Liver (tissue), 10 donors: ENCODE measurements at places on chromosomes 1 and 21. TPM values are rescaled to one million over a fixed set of nuclear protein-coding genes. Genes with fewer than 3 reads are reported as not detected.
A peak's percentile ranks its signal among the peaks of the same experiment; 100 is the strongest.

DNA sequence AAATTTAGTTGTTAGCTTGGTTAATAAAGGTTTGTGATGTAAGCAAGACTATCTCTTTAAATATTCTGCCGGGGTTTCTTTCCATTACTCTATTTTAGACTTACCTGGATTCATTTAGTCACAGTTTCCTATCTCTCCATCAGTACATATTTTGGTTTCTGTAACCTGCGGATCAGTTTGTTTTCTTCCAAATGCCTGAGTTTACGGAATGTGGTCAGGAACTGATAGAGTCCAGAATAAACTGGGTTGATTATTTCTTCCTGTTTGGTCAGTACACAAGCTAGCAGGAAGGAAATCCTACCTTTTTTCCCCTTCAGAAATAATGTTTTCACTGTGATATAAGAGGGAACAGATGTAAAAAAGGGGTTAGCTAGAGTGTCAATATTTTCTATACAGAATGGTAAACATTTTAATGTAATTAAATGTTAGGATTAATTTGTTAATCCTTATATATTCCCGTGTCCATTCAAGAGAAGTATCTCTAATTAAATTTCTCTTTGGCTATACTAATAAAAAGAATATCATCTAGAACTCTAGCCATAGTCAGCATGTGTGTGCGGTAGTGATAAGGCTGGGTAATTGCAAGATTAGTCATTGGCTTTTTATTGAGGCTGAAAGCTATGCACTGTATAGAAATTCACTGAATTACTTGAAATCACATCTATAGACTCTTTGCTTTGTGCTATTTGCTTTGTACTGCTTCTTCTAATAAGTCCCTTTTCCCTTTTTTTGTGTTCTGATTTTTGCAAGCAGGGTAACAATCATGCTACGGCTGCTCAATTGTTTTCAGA, 144.7 kb upstream of the ADGRL4 start:
- DNase-seq: no peak
- no peaks in the 10 kb centered on the region for H3K36me3 ChIP-seq
- H3K27ac ChIP-seq: no peak overlapping the region
- no peak overlapping the region for H3K4me3 ChIP-seq

- peaks cover 2% of the 10 kb centered on the region for H3K36me3 ChIP-seq
- peaks cover 10% of the 10 kb centered on the region for H3K4me1 ChIP-seq
- no peaks in the 10 kb centered on the region for H3K27me3 ChIP-seq
- no peak for DNase-seq
These were observed 101.2 kb downstream of the PRDM2 start for GRCh38 chr1:13801232-13801631.

DNA sequence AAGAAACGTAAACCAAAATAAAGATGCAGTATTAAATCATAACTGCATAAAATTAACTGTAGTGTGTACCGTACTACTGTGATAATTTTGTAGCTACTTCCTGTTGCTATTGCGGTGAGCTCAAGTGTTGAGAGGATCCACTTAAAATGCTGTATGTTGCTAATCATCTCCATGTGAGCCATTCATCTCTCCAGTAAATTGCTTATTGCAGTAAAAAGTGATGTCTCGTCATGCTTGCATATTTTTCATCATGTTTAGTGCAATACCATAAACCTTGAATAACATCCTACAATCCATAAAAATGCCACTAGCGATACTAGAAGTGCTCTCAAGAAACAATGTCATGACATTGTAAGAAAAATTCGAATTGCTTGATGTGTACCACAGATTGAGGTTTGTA, 66.3 kb downstream of the RAVER2 start:
- no peaks in the 10 kb centered on the region for H3K4me1 ChIP-seq
- H3K27me3 ChIP-seq: no peaks in the 10 kb centered on the region
- H3K27ac ChIP-seq: no peak overlapping the region

- H3K27ac ChIP-seq: no peak overlapping the region
- no peaks in the 10 kb centered on the region for H3K4me1 ChIP-seq
- H3K27me3 ChIP-seq: no peaks in the 10 kb centered on the region
- H3K4me3 ChIP-seq: no peak overlapping the region
- no peaks in the 10 kb centered on the region for H3K36me3 ChIP-seq
- no peak for DNase-seq
These were observed 4.4 kb upstream of the WDR64 start for GRCh38 chr1:241647658-241648057.

GRCh38 chr1:204780630-204781029, 90.0 kb upstream of the NFASC start:
- H3K27me3 ChIP-seq: peaks cover 2% of the 10 kb centered on the region
- H3K27ac ChIP-seq: no peak overlapping the region
- no peak overlapping the region for H3K4me3 ChIP-seq
- DNase-seq: no peak
- no peaks in the 10 kb centered on the region for H3K36me3 ChIP-seq

OR2M3 gene
- total RNA-seq: not detected

GRCh38 chr1:202135221-202135721, 9.3 kb downstream of the ARL8A start:
- no peak overlapping the region for H3K4me3 ChIP-seq
- H3K27ac ChIP-seq: peak overlapping the region; percentile 9
- peaks cover 20% of the 10 kb centered on the region for H3K36me3 ChIP-seq
- H3K27me3 ChIP-seq: no peaks in the 10 kb centered on the region
- peaks cover 13% of the 10 kb centered on the region for H3K4me1 ChIP-seq

GRCh38 chr1:79815115-79815514, 808.6 kb upstream of the ADGRL4 start:
- no peaks in the 10 kb centered on the region for H3K27me3 ChIP-seq
- no peak for DNase-seq
- no peaks in the 10 kb centered on the region for H3K36me3 ChIP-seq
- H3K4me3 ChIP-seq: no peak overlapping the region
- no peaks in the 10 kb centered on the region for H3K4me1 ChIP-seq

DPT gene
- total RNA-seq: 4.6 TPM

ANP32E gene
- total RNA-seq: 8.8 TPM

- no peaks in the 10 kb centered on the region for H3K36me3 ChIP-seq
- no peak overlapping the region for H3K27ac ChIP-seq
- no peaks in the 10 kb centered on the region for H3K4me1 ChIP-seq
- H3K4me3 ChIP-seq: no peak overlapping the region
- H3K27me3 ChIP-seq: no peaks in the 10 kb centered on the region
- no peak for DNase-seq
These were observed 34.7 kb downstream of the RGSL1 start for GRCh38 chr1:182484531-182485257.

DNA sequence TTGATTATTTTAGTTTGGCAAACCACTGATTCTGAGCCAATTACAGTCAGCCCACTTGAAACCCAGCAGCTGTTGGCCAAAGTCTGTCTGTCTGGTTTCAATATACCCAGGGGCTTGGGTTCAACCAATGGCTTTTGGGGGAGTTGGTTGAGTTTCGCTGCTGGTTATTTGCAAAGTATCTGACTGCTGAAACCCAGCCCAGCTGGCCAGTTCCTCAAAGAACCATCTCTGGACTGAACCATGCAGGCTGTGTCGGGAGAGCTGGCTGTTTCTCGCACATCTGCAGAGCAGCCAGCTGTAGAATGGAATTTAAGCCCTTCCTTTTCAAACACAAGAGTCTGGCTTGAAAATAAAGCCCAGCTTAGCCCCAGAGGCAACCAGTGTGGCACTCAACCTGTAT, 66.0 kb upstream of the PAX7 start:
- H3K27me3 ChIP-seq: no peaks in the 10 kb centered on the region
- H3K36me3 ChIP-seq: no peaks in the 10 kb centered on the region
- no peak overlapping the region for H3K4me3 ChIP-seq
- H3K27ac ChIP-seq: no peak overlapping the region

DNA sequence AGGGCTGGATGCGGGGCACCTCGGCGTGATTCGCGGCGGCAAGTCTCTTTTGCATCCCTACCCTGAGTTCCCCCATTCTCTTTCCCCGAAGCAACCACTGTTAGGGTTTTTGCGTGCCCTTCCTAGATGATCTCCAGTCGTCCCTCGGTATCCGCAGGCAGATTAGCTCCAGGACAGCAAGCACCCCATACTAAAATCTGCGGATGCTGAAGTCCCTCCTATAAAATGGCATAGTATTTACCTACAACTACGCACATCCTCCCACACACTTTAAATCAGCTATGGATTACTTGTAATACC, 22.8 kb upstream of the CFAP126 start:
- H3K4me1 ChIP-seq: peaks cover 4% of the 10 kb centered on the region
- no peaks in the 10 kb centered on the region for H3K27me3 ChIP-seq
- peak overlapping the region; percentile 74 for H3K27ac ChIP-seq
- no peaks in the 10 kb centered on the region for H3K36me3 ChIP-seq

DNA sequence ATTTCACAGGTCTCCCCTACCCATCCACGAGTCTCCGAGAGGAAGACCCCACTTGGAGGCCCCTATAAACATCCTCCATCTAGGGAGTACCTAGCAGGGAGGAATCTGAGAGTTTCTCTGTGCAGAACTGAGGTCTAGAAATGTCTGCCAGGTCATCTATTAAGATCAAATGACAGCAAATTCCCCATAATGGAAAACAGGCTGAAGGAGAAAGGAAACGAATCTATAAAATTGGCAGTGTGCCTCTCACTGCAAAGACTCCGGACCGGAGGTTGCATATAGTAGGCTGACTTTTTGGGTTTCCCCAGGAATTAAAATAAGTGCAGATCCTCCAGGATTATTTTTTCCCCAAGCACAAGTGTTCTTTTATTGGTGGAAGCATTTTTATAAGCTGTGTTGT, 57.7 kb downstream of the NMNAT2 start:
- H3K4me1 ChIP-seq: no peaks in the 10 kb centered on the region
- no peak overlapping the region for H3K4me3 ChIP-seq
- peaks cover 3% of the 10 kb centered on the region for H3K27me3 ChIP-seq
- H3K36me3 ChIP-seq: no peaks in the 10 kb centered on the region

- DNase-seq: no peak
- no peaks in the 10 kb centered on the region for H3K27me3 ChIP-seq
- peaks cover 34% of the 10 kb centered on the region for H3K4me1 ChIP-seq
- H3K27ac ChIP-seq: peak overlapping the region; percentile 96
These were observed 102.3 kb downstream of the NFIA start for GRCh38 chr1:61184714-61185106.

CRYAA gene
- 0.84 TPM for total RNA-seq

DNA sequence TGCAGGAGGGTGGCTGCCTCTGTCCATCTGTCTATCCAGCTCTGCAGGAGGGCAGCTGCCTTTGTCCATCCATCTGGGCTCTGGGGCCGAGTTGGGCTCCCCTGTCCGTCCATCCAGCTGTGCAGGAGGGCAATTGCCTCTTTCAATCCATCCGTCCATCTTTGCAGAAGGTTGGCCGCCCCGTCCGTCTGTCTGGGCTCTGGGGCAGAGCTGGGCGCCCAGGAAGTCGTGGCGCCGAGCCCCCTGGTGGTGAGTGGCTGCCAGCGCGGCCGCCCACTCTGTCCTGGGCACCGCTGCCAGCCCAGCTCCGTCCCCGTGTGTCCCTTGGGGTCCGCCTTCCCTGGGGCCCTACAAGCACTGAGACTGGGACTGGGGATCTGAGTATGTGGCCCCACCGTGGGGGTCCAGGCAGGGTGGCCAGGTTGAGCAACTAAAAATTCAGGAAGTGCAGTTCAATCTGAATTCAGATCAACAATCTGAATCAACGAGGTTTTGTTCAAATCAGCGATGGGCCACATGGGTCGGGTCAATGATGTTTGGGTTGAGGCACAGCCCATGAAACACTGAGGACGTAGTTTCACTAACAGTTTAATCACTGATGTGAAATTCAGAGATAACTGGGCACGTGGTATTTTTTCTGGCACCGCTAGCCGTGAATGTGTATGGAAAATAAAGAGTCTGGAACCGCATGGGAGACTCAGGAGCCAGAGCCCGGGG, 99.1 kb upstream of the ACTRT2 start:
- DNase-seq: peak; percentile 43
- H3K36me3 ChIP-seq: no peaks in the 10 kb centered on the region
- no peaks in the 10 kb centered on the region for H3K4me1 ChIP-seq
- no peak overlapping the region for H3K4me3 ChIP-seq
- peaks cover 4% of the 10 kb centered on the region for H3K27me3 ChIP-seq

GRCh38 chr1:88661188-88661587, 22.9 kb upstream of the PKN2 start:
- H3K27me3 ChIP-seq: no peaks in the 10 kb centered on the region
- DNase-seq: no peak
- no peaks in the 10 kb centered on the region for H3K4me1 ChIP-seq
- H3K36me3 ChIP-seq: no peaks in the 10 kb centered on the region
- no peak overlapping the region for H3K27ac ChIP-seq

GRCh38 chr1:246069581-246069980, 437.5 kb downstream of the SMYD3 start:
- no peaks in the 10 kb centered on the region for H3K27me3 ChIP-seq
- H3K4me3 ChIP-seq: no peak overlapping the region
- no peaks in the 10 kb centered on the region for H3K36me3 ChIP-seq
- H3K4me1 ChIP-seq: no peaks in the 10 kb centered on the region
- H3K27ac ChIP-seq: no peak overlapping the region

OR6K3 gene
- total RNA-seq: not detected

DNA sequence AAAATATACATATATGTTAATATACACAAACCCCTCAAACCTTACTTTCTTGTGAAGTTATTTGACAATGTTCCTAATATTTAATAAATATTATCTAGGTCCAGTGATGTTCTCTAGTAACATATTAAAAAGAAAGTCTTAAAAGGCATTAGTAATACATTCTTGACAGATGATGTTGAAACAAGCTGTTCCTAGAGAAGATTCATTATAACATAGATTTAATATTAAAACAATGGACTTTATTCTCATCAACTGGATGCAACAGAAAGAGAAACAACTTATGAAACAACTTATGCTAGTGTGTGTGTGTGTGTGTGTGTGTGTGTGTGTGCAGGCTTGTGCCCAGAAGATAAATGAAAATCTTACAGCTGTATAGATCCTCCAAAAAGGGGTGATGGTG, 68.5 kb upstream of the PLXNA2 start:
- no peak overlapping the region for H3K27ac ChIP-seq
- H3K4me3 ChIP-seq: no peak overlapping the region
- H3K4me1 ChIP-seq: no peaks in the 10 kb centered on the region
- no peaks in the 10 kb centered on the region for H3K36me3 ChIP-seq
- no peak for DNase-seq

GRCh38 chr1:114104949-114105348, 48.7 kb downstream of the SYT6 start:
- H3K27ac ChIP-seq: no peak overlapping the region
- DNase-seq: no peak
- H3K27me3 ChIP-seq: no peaks in the 10 kb centered on the region
- no peak overlapping the region for H3K4me3 ChIP-seq

PCP4L1 gene
- 8.7 TPM for total RNA-seq
